WTC11 (cell line): ENCODE measurements at places on chromosomes 6 and 20. TPM values are rescaled to one million over a fixed set of nuclear protein-coding genes. Genes with fewer than 3 reads are reported as not detected.

GRCh38 chr6:144069506-144069905, 25.9 kb downstream of the SF3B5 start:
- no peak for DNase-seq

- no peak for DNase-seq
Measured at GRCh38 chr6:89116702-89117101, 1.2 kb downstream of the SRSF12 start.

- no peak for DNase-seq
Measured at GRCh38 chr20:25467441-25467840, 60.0 kb downstream of the GINS1 start.

DNA sequence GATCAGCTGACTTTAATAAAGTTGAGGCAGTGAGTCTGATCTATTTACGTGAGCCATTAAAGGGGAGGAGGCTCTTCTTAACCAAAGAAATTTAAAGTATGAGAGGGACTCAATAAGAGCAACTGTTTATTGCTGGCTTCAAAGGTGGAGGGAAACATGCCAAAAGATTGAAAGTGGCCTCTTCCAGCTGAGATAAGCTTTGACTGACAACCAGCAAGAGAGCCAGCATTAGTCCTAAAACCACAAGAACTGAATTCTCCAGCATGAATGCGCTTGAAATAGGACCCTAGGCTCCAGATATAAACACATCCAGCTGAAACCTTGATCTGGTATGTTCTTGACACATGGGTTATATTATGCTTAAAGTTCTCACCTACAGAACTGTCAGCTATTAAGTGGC, 123.1 kb upstream of the GJE1 start:
- no peak for DNase-seq

DNA sequence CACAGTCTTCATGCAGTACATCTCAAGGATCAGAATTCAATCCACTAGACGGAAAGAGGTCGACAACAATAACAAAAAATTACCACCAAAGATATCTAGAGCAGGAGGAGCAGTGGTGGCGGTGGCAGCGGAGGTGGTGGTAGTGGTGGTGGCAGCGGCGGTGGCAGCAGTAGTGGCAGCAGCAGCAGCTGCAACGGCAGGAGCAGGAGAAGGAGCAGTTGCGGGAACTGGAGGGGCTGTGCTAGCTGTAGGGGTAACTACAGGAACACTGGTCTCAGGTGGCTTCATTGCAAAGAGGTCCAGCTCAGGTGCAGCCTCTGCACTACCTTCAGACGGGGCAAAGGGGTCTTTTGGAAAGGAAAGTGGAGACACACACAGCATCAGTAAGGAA, 81.1 kb downstream of the PRSS35 start:
- no peak for DNase-seq

The LY6G6D gene
- total RNA-seq: not detected in 3 replicates
